OCI-LY7 (cell line): ENCODE measurements at places on chromosomes 7 and 10. TPM values are rescaled to one million over a fixed set of nuclear protein-coding genes. Genes with fewer than 3 reads are reported as not detected.

Gene RBP3
- not detected in 2 replicates for total RNA-seq

Gene NKX1-2
- total RNA-seq = not detected in 2 replicates

Gene TNRC18
- total RNA-seq = 64.2 and 70.4 TPM in 2 replicates

Gene LRIT1
- not detected in 2 replicates for total RNA-seq

Gene ACTL6B
- total RNA-seq = not detected in 2 replicates

Gene HOXA11
- total RNA-seq = not detected in 2 replicates

Gene AASS
- total RNA-seq = not detected in 2 replicates

Gene GRID2IP
- 0.32 and 0.41 TPM in 2 replicates for total RNA-seq

Gene DRGX
- total RNA-seq = not detected in 2 replicates

Gene ZPBP
- total RNA-seq = not detected in 2 replicates

Gene PPP1R3C
- total RNA-seq = not detected in 2 replicates

Gene VPS37D
- total RNA-seq = 5.2 and 5.3 TPM in 2 replicates

Gene CRTAC1
- not detected in 2 replicates for total RNA-seq

Gene PTPRZ1
- not detected in 2 replicates for total RNA-seq

Gene SHLD2
- total RNA-seq = 36.1 and 37.3 TPM in 2 replicates

Gene FAM25G
- not detected in 2 replicates for total RNA-seq

Gene SLC39A12
- not detected in 2 replicates for total RNA-seq

Gene CACNB2
- not detected in 2 replicates for total RNA-seq

Gene LYZL2
- total RNA-seq = not detected in 2 replicates

Gene HTR7
- total RNA-seq = 0.10 TPM in 1 of 2 replicates, not detected in the other
